ENCODE measurements at places on chromosomes 13 and 19.

- DNase-seq: no peak
Observed at GRCh38 chr19:21202865-21203494, 61.1 kb downstream of the ZNF431 start.

GRCh38 chr19:38795549-38795948 is 6.5 kb downstream of the LGALS7B start:
- DNase-seq: no peak

DNA sequence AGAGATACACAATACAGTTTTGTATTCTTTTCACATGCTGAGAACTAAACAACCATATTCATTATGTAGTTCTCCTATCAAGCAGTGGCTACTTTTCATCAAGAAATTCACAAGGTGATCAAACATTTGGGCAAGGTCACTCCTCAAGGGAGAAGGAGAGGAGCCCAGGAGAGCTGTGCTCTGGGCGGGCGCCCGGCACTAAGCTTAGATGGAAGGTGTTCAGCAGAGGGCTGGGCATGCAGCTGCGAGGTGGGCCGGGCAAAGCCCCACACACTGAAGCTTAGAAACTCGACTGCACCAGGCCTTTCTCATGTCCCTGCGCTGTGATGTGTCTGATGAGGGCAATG is 30.4 kb upstream of the SPACA7 start:
- no peak for DNase-seq

DNA sequence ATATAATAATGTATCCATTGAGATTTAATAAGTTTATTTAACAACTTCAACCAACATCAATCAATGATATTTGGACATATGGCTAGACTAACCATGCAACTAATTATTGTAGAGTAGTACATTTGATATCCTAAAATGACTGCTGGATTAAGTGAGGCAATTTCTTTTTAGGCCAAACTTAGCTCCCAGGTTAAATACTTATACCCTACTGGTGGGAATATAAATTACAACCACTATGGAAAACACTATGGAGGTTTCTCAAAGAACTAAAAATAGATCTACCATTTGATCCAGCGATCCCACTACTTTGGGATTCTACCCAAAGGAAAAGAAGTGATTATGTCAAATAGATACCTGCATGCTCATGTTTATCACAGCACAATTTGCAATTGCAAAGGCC is 345.8 kb downstream of the RBM26 start:
- DNase-seq: no peak

- DNase-seq: no peak
Observed at GRCh38 chr13:30585748-30586262, 31.9 kb upstream of the USPL1 start.

- peak; percentile 67 for DNase-seq
Observed at GRCh38 chr19:5578097-5578846, 10.5 kb upstream of the TINCR start.

GRCh38 chr13:67221630-67222226 is 8.4 kb downstream of the PCDH9 start:
- no peak for DNase-seq

DNA sequence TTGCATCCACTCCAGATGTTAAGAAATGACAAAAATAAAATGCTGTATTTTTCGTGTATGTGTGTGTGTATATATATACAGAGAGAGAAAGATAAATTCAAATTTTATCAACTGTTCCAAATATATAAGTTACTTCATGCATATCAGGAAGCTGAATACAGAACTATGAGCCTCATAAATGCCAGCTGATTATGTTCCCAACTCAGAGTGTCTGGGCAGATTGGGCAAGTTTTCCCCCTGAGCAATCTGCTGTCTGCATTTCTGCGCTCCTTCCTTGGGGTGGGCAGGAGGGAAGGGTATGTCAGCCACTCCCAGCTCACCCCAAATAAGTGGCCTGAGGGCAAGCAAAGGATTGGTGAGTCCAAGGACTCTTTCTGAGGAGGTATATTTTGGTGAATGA is 154.1 kb downstream of the DCLK1 start:
- no peak for DNase-seq

GRCh38 chr13:48511621-48512230 is 21.2 kb downstream of the RCBTB2 start:
- no peak for DNase-seq

GRCh38 chr13:41177616-41178015 is 16.8 kb downstream of the KBTBD7 start:
- no peak for DNase-seq

GRCh38 chr13:56755181-56755935 is 385.4 kb upstream of the PRR20A start:
- DNase-seq: no peak

- DNase-seq: no peak
Observed at GRCh38 chr19:2454962-2455850, 1.6 kb downstream of the LMNB2 start.

DNA sequence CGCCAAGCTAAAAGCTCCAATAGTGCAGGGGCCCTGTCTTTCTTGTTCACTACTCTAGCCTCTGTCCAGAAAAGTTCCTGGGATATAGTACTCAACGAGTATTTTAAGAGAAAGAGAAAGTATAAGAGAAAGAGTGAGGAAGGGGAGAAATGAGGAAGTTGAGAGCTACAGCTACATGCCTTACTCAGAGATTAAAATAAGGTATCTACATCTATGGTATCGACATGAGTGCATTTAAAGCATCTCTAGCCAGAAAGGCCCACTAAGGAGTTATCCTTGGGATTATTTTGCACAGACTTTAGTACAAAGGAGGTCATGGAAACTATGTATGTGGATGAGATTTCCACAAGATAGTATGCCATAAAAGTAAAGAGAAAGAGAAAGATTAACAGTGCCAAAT is 28.5 kb downstream of the MYCBP2 start:
- no peak for DNase-seq

DNA sequence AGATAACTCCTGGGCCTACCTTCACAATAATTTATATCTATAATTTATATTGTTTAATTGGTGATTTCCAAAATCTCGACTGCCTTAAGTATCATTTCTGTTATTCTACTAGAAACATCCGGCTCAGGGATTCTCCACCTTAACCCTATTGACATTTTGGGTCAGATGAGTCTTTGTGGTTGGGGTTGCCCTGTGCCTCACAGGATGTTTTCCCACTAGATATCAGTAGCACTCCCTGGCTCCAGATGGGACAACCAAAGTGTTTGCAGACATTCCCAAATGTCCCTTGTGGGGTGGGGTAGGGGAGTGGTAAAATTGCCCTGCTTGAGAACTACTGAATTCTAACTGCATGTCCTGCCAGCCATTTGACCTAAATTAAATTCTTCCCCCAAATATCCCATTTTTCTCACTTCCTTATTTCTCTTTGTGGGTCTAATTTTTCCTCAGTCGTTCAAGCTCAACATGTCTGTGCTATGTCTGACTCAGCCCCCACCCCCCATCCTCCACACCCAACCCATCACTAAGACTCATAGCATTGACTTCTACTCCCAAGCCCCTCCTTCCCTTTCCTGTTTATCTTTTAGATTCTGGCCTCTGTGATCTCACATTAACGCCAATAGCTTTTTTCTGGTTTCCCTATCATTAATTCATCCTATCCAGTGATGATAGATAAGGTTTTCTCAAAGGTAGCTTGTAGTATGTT is 545.1 kb downstream of the EFNB2 start:
- no peak for DNase-seq

- DNase-seq: no peak
Observed at GRCh38 chr13:91058066-91058465, 289.4 kb upstream of the MIR17HG start.

- no peak for DNase-seq
Observed at GRCh38 chr13:79919091-79919490, 421.8 kb downstream of the SPRY2 start.

GRCh38 chr13:109655206-109655600 is 131.2 kb downstream of the IRS2 start:
- DNase-seq: no peak

DNA sequence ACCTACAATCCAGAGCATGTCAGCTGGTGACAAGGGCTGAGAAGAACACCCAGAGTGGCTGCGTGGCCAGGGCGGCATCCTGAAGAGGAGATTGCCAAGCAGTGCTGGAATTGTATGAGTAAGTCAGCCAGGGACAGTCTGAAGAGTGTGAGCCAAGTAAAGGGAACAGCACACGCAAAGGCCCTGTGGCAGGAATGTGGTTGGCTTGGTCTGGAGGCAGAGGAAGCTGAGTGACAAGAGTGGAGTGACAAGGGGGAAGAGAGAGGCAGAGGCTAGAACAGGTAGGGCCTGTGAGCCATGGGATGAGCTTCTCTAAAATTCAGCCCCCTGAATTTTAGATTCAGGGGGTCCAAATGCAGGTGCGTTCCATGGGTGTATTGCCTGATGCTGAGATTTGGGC is 53.7 kb upstream of the UQCRFS1 start:
- no peak for DNase-seq

GRCh38 chr19:42143341-42144234 is 11.3 kb upstream of the POU2F2 start:
- DNase-seq: no peak

GRCh38 chr13:109425821-109426689 is 360.3 kb downstream of the IRS2 start:
- no peak for DNase-seq

DNA sequence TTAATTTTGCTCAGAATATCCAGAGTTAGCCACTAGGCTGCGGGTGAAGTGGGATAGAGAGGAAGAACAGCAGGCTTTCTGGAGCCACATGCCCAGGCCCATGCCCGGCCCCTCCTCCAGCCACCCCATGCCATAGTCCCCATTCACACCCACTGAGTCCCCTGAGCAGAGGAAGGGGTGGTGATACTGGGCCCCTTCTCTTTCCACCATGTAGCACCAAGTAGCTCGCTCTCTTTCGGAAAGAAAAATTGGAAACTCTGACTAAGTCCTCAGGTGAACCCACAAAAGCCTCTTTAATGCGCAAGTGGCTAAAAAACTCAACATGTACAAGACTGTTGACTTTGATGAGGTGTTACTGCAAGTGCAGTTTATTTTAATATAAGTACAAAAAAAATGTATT is 76.7 kb upstream of the GPR183 start:
- DNase-seq: no peak
